SK-N-DZ (cell line): ENCODE measurements at places on chromosomes 2 and 18.

DNA sequence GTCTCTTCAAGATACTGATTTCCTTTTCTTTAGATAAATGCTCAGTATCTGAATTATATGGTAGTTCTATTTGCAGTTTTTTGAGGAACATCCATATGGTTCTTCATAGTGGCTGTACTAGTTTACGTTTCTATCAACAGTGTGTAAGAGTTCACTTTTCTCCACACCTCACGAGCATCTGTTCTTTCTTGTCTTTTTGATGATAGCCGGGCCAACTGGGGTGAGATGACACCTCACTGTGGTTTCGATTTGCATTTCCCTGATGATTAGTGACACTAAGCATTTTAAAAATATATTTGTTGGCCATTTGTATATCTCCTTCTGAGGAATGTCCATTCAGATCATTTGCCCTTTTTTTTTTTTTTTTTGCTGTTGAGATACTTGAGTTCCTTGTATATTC lies 458.8 kb downstream of the SETBP1 start:
- DNase-seq, result no peak

- DNase-seq, result no peak
Measured at GRCh38 chr2:238910751-238911351, 63.0 kb downstream of the TWIST2 start.

GRCh38 chr2:201194097-201194496 lies 11.2 kb downstream of the CASP10 start:
- no peak for DNase-seq

- no peak for DNase-seq
Measured at GRCh38 chr2:130913891-130914290, 77.2 kb downstream of the ARHGEF4 start.

GRCh38 chr18:77733292-77733903 lies 483.8 kb downstream of the GALR1 start:
- DNase-seq, result no peak

DNA sequence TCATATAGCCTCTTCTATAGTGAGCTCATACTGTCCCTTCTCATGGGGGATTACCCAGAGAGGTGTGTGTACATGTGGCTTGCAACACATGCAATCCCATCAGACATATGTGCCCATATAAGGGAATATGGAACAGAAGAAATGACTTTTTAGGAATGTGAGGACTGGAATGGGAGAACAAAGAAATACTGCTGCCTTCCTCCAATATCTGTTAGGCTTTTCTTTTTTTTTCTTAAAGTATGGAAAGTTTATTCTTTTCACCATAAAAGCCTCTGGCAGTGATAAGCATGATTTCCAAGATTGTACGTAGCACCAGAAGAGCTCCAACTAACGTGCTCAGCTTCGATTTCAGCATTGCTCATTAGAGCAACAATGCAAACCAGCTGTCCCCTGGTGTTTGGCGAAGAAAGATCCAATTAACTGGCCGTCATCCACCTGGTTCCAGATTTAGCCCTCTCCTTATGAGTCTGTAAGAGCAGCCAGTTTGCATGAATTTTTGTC lies 113.6 kb downstream of the ADCYAP1 start:
- peak; percentile 63 for DNase-seq

- DNase-seq, result no peak
Measured at GRCh38 chr2:769771-770170, 92.6 kb upstream of the TMEM18 start.

- DNase-seq, result no peak
Measured at GRCh38 chr2:97739893-97740245, 26.5 kb downstream of the ZAP70 start.

GRCh38 chr2:47675196-47675825 lies 107.6 kb upstream of the MSH6 start:
- no peak for DNase-seq

GRCh38 chr2:11405599-11406266 lies 60.2 kb downstream of the E2F6 start:
- peak; percentile 46 for DNase-seq

DNA sequence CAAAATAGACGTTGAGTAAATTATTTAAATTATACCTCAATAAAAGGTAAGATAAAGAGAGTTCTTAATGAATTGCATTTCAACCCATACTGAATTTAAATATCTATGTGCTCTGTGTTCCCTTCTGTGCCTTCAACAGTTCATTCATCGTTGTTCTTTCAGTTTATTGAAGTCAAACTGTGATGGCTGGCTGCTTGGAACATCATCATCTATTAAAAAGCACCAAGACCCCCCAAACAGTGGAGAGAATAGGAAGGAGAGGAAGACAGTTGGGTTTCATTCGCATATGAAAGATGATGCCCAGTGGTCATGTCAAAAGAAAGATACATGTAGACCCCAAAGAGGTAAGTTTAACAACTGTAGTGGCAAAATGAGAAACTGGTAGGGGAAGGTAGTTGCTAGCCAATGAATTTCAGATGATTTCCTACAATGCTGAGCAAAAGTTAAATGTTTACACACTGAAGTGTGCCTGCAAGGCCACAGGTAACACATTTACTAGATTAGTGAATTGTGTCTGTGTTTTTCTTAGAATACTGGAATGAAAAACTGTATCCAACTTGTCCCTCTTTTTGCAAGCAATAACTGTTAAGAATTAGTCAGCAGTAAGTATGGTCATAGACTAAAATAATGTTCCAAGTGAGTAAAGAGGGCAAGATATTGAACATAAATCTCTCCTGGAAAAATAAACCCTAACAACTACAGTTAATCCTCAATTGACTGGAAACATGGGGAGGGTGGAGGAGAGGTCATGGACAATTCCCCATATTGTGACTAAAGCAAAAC lies 331.3 kb downstream of the KIAA1328 start:
- DNase-seq, result no peak

DNA sequence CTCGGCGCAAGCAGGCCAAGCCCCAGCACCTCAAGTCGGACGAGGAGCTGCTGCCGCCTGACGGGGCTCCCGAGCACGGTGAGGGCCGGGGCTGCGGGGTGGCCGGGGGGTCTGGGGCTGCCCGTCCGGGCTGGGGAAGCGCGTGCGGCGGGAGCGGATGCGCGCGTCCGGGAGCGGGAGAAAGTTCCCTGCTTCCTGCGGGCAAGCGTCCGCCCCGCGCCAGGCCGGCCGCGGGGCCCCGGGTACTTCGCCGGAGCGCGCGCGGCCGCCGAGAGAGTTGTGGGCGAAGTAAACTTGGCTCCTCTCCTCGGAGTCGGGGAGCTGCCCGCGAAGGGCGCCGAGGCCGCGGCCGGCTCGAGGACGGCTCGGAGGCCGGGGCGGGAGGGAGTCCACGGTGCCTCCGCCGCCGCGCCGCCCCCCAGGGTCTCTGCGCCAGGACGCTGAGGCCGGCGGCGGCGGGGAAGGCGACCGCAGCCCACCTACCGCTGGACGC lies 707 bp downstream of the SALL3 start:
- no peak for DNase-seq

DNA sequence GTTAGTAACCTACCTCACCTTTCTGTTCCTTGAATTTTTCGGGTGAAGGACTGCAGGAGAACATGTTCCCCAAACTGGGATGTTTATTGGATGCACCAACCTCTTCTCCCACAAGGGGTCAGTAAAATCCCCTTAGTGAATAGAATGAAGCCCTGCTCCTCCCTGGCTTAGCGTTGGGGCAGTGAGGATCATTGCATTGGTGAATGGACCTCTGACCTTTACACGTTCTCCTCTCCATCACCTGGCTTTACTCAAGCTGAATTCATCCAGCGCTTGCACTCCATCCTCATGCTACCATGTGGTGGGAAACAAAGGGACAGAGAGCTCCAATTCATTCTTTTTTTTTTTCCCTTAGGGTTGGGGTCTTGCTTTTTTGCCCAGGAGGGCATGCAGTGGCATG lies 157.2 kb downstream of the MIB1 start:
- peak; percentile 44 for DNase-seq

- DNase-seq, result no peak
Measured at GRCh38 chr2:130829015-130829414, 7.7 kb upstream of the ARHGEF4 start.

- DNase-seq, result no peak
Measured at GRCh38 chr18:43934781-43935471, 657.6 kb upstream of the SYT4 start.

DNA sequence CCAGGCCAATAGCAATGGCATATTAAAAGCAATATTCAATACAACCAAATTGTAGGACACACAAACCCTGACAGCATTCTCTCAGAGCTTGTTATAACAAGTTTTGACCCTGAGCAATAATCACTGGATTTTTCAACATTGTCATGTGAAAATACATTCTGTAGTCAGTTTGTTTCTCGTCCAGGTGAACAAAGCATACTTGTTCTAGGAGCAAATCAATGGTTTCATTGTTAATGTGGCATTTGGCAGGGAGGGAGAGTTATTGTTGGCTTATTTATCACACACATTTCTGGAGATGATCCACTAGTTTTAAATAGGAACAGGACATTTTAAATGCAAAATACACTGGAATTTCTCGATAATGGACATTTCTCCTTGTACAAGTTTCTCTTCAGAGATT lies 69.9 kb upstream of the L3MBTL4 start:
- no peak for DNase-seq

- no peak for DNase-seq
Measured at GRCh38 chr2:69163109-69163508, 150.1 kb downstream of the ANTXR1 start.

- no peak for DNase-seq
Measured at GRCh38 chr2:56410140-56410539, 226.3 kb downstream of the CCDC85A start.

DNA sequence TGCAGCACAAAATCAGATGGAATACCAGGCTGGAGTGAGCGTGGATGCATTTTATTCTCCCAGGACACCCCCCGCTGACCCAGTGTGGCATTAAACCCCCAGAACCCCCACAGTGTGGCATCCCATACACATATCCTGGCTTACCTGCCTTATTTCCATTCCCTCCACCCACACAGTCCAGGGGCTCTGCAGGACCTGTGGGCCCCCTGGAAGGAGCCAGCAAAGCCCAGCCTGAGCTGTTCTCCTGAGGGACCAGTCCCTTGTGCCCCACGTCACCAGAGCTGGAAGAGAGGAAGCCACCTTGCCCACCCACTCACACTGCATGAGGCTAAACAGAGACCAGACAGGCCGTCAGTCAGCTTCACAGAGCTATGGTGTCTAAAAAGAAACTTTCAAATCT lies 20.1 kb downstream of the ST8SIA5 start:
- DNase-seq, result no peak

- DNase-seq, result no peak
Measured at GRCh38 chr2:241893265-241893664, 23.7 kb downstream of the RTP5 start.

- DNase-seq, result no peak
Measured at GRCh38 chr18:79393635-79394533, 1.8 kb upstream of the NFATC1 start.

DNA sequence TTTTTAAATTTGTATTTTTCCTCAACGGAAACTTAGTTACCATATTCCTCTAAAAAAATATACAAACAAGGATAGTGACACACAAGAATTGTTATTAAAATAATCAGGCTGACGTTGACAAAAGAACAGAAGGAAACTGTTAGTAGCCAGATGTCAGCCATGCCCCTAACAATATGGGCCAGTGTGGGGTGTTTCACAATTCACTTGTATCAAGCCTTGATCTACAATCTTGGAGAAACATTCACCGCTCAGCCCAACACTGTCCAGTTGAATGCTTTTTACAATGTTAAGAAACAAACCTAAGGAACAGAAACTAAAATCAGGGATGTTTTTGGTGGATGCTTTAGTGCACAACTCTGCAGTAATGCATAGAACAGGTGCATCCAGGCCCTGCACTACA lies 44.6 kb downstream of the TMEFF2 start:
- no peak for DNase-seq

GRCh38 chr18:43382641-43383403 lies 105.5 kb upstream of the SYT4 start:
- no peak for DNase-seq

DNA sequence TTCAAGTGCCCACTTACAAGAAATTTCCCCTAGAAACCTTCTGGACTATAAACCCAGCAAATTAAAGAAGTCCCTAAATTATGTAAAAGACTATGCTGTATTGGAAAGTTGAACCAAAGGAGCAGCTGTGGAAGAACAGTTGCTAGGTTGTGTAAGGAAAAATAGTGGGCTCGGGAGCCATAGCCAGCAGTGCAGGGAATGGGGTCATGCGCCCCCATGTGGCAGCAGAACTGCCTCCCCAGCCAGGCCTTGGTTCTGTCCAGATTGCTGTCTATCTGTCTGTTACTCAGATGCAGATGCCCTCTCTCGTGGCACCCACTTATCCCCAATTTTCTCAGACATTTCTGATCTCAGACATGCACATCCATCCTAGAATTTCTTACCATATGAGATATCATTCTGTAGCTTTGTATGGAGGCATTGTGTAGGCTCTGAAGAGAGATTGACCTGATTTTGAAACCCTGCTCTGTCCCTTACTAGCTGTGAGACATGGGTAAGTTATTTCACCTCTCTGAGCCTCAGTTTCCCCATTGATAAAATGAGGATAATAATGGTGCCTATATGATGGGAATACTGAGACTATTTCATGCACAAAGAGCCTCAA lies 258.3 kb downstream of the SS18 start:
- peak; percentile 40 for DNase-seq

DNA sequence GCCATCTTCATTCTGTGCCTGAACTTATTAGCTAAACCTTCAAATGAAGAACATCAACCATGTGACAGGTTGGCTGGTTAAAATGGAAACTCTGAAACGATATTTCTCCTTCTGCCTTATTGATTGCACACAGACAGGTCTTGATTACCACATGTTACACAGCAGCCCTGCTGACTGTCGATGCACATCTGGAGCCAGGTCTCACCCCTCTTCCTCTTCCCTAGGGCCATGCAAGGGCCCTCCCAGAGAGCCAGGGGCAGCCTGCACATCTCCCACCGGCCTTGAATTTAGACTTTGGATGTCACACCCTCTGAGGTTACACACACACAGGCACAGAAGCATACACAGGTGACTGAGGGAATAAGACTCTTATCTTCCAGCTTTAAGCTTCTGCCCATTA lies 45.1 kb downstream of the TMEM178A start:
- no peak for DNase-seq

GRCh38 chr2:237660381-237660900 lies 33.1 kb downstream of the LRRFIP1 start:
- DNase-seq, result no peak

GRCh38 chr2:183027443-183027842 lies 10.8 kb downstream of the NCKAP1 start:
- DNase-seq, result no peak

DNA sequence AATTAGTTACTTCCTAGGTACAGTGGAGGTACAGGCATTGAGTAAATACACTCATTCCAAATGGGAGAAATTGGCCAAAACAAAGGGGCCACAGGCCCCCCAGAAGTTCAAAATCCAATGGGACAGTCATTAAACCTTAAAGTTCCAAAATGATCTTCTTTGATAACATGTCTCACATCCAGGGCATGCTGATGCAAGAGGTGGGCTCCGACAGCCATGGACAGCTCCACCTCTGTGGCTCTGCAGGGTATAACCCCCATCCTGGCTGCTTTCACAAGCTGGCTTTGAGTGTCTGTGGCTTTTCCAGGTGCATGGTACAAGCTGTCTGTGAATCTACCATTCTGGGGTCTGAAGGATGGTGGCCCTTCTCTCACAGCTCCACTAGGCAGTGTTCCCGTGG lies 488.7 kb downstream of the DCDC2C start:
- DNase-seq, result no peak

- DNase-seq, result no peak
Measured at GRCh38 chr2:28610583-28611201, 114.8 kb downstream of the PLB1 start.

GRCh38 chr2:3326871-3327270 lies 50.7 kb downstream of the EIPR1 start:
- DNase-seq, result no peak
